ENCODE measurements at places on chromosomes 6 and 20.

- DNase-seq: no peak
These were observed 21.0 kb downstream of the PMEPA1 start for GRCh38 chr20:57688864-57689263.

GRCh38 chr20:43545837-43546578, 12.8 kb upstream of the SGK2 start:
- no peak for DNase-seq

DNA sequence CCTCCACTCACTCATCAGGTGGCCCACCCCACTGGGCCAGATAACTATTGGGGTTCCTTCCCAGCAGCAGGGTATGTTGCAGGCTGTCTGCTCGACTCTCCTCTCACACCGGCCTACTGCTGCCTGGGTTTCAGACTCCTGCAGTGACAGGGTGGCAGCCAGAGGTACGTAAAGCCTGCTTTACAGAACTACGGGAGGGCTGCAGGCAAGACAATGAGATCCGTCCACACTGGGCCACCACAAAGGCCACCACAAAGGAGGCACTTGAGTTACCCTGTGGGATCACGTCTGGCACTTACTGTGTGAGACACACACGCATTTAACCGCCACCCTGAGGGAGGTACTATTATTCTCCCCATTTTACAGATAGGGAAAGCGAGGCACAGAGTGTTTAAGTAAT, 78.5 kb downstream of the NFATC2 start:
- DNase-seq: no peak

- peak; percentile 23 for DNase-seq
These were observed 313.0 kb upstream of the AGPAT4 start for GRCh38 chr6:161586887-161587286.

DNA sequence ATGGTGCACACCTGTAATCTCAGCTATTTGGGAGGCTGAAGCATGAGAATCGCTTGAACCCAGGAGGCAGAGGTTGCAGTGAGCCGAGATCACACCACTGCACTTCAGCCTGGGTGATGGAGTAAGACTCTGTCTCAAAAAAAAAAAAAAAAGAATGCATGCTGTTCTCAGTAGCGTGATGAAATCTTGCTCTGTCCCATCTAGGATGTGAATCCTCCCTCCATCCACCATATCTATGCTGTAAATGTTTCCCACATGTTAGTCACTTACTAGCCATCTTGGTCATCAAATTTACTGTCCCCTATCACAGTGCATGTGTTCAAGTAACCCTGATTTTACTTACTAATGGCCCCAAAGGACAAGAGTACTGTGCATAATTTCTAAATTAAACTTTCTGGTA, 315.4 kb upstream of the TBX18 start:
- no peak for DNase-seq

DNA sequence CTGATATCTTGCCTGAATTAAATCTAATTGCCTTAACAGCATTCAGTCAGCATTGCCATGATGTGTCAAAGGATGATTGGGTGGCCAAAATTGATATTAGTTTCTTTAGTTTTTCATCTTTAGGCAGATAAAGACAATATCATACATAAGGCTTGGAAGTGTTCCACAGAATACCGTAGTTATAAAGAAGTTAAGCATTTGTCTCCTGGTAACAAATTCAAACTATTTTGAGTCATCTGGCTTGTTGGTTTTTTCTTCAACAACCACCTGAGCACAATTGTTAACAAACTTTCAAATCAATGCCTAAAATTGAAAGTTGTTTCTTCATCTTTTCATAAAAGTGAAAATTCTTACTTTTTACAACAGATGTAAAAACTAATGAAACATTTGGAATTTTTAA, 47.5 kb upstream of the ADGRF5 start:
- DNase-seq: no peak

GRCh38 chr6:33080127-33081089, 4.6 kb downstream of the HLA-DPB1 start:
- peak; percentile 55 for DNase-seq

GRCh38 chr20:63978319-63979228, 868 bp downstream of the SAMD10 start:
- peak; percentile 44 for DNase-seq

- no peak for DNase-seq
These were observed 190.8 kb upstream of the NOX3 start for GRCh38 chr6:155646443-155646842.

DNA sequence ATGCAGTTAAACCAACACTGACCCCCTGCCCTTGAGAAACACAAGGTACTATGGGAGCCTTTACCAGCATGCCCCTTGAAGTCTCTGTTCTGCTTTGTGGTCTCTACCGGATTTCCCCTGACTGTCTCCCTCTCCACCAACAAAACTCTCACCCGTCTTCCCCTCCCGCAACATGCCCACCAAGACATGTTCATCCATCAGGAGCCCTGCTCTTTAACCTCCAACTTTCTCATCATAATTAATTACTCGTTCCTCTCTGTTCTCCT, 1.1 kb downstream of the ZNF165 start:
- no peak for DNase-seq

GRCh38 chr6:136901212-136901784, 20.8 kb upstream of the SLC35D3 start:
- no peak for DNase-seq

GRCh38 chr20:41939659-41940058, 321.5 kb upstream of the CHD6 start:
- DNase-seq: no peak

DNA sequence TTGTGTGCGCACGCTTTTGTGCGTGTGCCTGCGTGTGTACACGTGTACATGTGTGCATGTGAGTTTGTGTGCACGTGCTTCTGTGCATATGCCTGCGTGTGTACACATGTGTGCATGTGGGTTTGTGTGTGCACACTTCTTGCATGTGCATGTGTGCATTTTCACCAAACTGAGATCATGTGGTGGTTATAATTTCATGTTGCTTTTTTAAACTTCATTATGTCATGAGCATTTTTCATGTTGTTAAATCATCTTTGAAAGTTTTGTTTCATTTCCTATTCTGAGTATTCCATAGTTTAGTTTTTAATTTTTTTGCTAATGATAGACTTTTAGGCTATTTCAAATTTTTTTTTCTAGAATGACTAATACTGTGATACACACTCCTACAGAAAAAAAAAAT, 6.4 kb upstream of the CST3 start:
- DNase-seq: no peak

GRCh38 chr6:95431637-95432228, 145.6 kb upstream of the MANEA start:
- peak; percentile 8 for DNase-seq

DNA sequence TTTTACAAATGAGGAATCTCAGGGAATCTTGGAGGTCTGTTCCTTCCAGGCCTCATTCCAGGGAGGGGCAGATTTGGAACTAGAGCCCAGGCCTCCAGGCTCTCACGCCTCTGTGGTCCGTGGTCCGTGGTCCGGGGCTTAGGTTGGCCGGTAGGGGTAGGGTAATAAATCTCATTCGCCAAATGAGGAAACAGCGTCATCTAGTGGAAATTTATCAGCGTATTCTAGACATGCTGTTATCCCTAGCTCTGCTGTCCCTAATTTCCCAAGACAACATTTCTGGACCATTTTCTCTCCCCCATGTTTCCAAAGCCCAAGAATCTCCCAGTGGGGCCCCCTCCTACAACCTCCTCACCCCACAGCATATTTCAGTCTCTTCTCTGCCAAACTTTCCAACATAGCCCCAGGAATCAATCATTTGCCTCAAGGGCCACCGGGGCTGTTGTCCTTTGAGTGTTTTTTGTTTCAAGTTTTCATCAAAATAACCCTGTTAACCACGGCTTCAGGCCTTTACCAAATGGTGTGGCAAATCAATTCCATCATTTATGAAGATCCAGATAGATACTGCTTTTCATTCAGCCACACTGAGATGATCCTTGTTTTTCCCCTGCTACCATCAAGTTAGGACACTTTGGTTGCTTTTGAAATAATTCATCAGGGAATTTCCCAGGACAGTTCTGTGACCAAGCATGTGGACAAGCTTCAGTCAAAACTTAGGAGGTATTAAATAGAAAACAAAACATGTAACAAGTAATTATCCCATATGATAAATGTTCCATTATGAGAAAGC, 126.8 kb downstream of the ALDH8A1 start:
- peak; percentile 68 for DNase-seq

All from renal cortex interstitium (tissue), 15 donors.